Common myeloid progenitor, CD34-positive (primary cell): ENCODE measurements at places on chromosomes 13 and 19.

GRCh38 chr13:29901710-29902631 is 51.6 kb upstream of the UBL3 start:
- peak; percentile 14 for DNase-seq

DNA sequence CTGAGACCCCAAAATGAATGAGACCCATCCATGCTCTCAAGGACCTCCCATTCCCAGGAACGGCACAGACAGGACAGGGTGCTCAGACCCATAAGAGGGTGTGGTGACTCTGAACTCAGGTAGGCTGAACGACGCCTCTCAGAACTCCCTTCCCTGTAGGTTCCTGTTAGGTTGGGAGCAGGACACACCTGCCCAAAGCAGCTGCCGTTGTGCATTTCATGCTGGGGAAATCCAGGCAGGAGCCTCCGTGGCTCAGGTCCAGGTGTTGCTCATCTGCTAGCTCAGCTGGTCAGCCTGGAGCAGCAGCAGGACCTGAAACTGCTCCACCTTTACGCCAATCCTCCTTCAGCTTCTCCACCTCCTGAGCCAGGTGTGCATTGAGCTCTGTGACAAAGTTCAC is 19.1 kb upstream of the TEX101 start:
- no peak for DNase-seq

GRCh38 chr13:100899720-100900316 is 225.2 kb upstream of the TMTC4 start:
- no peak for DNase-seq

GRCh38 chr13:48892688-48893075 is 83.0 kb upstream of the FNDC3A start:
- DNase-seq: no peak

DNA sequence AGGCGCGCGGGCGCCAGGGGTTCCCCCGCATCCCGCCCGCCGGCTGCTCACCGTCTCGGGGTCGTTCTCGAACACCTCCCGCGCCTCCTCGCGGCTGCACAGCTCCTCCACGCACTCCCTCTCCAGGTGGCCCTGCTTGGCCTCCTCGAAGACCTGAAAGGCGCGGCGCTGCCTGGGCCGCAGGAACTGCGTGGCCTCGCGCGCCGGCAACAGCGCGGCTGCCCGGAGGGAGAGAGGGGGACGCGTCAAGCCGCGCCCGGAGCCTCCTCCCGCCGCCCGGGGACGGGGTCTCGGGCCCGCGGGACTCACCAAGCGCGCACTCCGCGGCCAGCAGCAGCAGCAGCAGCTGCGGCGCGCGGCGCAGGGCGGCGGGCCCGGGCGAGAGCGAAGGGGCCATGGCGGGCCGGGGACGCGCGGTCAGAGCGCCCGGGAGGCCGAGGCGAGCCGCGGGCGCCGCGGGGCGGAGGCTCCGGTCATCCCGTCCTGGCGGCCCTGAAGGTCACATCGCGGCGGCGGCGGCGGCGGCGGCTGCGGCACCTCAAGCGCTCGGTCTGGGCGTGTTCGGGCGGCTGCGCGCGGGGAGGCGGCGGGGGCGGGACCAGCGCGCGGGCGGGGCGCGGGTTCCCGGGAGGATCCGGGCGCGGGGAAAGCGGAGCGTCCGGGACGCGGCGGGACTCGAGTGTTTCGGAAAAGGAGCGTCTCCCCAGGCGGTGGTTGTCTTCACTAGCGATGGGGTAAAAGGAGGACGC is at the start of gene GAS6:
Gene GAS6 (minus strand): TSS at position 553 of the 749 bp plus-strand sequence. CDS start 156 bp downstream, at position 397.
- peak; percentile 48 for DNase-seq

DNA sequence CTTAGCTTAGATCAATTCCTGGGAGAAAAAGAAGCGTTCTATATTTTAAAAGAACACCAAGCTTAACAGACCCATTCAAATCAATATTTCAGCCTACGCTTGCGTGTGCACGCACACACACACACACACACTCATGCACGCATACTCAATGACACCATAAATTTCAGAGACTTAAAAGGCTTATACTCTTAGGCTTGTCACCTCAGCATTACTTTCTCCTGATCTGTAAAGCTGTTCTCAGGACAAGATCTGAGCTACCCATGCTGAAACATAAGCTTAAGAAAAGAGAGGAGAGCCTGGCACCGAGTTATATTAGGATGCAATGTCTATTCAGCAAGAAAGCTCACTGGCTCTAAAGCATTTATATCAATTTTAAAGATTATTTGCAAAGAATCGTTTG is 368.5 kb downstream of the FGF14 start:
- DNase-seq: no peak

GRCh38 chr13:102830646-102831045 is 15.2 kb upstream of the ERCC5 start:
- DNase-seq: no peak

DNA sequence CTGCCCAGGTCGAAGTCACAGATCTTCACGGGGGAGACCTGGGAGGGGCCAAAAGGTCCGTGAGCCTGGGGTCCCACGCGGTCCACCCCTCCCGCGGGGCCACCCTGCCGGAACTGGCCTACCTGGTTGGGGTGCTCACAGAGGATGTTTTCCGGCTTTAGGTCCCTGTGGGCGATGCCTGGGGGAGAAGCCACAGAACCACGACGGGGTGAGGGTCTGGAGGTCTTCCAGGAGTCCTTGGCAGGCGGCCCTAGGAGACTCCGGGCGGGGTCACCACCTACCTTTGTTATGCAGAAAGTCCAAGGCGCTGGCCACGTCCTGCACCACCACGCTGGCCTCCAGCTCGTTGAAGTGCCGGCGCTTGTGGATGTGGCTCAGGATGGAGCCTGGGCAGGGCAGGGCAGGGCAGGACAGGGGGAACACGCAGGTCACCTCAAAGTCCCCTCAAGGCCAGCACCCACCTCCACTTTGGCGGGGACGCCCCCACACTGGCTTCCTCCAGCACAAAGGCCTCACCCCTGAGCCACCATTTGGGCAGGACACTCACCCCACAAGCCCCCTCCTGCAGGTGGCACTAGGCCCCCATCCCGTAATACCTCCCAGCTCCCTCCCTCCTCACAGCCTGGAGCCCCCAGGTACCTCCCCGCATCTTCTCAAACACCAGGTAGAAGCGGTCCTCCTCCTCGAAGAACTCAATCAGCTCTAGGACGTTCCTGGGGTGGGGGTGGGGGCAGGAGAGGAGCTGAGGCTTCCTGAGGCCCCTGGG is 8.4 kb downstream of the MKNK2 start:
- no peak for DNase-seq

- DNase-seq: no peak
Measured at GRCh38 chr19:12638611-12639182, 27.8 kb downstream of the MAN2B1 start.

- no peak for DNase-seq
Measured at GRCh38 chr13:73702419-73703071, 431.7 kb downstream of the KLF12 start.

- peak; percentile 52 for DNase-seq
Measured at GRCh38 chr19:39110263-39110967, 15.2 kb upstream of the PAK4 start.

DNA sequence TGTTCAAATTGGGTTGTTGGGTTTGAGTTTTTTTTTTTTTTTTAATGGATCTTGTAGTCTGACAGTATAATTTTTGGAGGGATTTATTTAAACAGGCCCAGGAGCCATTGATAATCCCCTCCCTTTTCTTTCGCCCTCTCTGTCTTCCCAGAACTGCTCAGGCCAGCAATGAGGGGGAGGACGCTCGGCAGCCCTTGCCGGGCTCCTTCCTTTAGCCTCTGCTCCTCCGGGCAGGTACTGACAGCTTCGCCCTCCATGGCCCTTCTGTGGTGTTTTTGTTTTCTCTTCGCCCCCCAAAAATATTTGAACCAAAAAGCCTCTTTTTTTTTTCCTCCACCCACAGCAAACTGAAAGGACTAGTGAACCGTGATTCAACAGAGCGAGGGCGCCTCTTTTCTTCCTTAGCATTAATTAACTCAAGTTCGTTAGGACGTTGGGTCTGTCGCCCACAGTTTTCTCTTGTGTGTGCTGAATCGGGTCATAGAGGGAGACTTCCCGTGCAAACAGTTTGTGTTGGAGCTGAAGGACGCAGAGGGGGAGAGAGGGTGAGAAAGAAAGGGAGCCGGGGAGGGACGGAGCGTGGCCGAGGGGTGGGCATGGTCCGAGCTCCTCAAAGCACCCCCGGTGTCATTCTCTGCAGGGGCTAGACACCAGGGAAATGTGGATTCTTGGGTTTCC is 21.5 kb downstream of the NFIX start:
- DNase-seq: no peak

DNA sequence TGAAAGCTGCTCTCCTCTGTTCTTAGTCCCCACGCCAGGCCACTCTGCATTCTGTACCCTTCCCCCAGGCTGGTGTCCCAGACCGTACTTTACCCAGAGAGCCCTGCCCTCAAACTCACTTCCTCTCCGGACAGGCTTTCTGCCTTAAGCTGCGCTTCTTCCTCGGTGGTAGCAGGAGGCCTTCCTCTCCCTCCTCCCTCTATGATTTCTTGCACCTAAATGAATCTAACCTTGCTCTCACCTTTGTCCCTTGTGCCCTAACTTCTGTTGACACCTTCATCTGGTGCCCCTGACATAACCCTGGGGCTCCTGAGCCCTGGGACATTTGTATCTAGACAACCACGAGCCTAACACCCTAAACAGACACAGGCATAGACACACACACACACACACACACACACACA is 29.6 kb upstream of the CEACAM21 start:
- no peak for DNase-seq

GRCh38 chr13:114077933-114078325 is 54.5 kb downstream of the RASA3 start:
- no peak for DNase-seq

DNA sequence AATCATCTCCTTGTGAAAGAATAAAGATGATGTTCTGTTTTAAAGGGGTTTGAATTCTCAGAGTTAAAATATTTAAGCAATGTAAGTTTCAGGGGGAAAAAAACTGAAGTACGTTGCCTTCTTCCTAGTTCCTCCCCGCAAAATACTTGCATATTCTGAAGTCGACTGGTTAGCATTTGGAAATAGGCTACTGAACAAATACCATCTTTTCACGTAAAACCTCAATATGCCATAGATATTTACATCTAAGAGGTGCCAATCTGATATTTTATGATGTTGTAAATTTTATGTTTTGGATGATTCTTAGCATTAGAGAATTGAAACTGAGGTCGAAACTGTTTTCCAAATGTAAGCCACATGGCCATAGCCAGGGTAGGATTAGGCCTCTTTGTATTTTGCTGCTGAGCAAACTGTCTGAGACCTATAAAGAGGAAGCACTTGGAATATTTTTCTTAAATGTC is 138.3 kb downstream of the FLT1 start:
- peak; percentile 18 for DNase-seq

GRCh38 chr13:35704331-35704730 is 227.8 kb upstream of the MAB21L1 start:
- no peak for DNase-seq

- DNase-seq: no peak
Measured at GRCh38 chr19:51341066-51341465, 873 bp downstream of the VSIG10L start.

- no peak for DNase-seq
Measured at GRCh38 chr19:57071444-57071843, 48.3 kb upstream of the USP29 start.

GRCh38 chr13:29081036-29081435 is 260.9 kb downstream of the MTUS2 start:
- peak; percentile 11 for DNase-seq

DNA sequence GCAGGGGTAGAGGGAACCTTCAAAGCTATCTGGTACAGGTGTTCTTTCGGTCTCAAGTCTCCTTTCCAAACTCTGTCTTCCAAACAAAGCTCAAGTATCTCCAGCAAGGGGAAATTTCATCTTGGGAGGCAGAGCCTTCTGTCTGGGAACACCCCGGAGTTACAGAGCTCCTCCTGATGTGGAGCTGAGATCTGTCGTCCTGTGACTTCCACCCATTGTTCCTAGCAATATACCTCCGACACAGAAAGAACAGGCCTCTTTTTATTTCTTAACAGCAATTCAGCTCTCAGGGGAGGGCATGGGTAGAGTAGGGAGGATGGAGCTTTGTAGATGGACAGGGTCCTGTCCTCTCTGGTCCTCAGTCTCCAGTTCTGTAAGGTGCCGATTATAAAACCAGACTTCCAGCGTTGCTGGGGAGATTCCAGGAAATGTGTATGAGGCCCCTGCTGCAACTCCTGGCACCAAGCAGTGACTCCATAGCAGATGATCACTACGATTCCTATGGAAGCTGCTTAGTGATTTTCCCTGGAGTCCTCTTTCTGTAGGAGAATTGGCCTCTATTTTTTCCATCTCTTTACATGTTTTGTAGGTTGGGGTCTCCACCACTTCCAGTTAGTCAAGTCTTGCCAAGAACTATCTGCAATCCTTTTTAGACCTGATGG is 56.0 kb upstream of the ARGLU1 start:
- no peak for DNase-seq

GRCh38 chr19:2234996-2235380 is 1.1 kb downstream of the PLEKHJ1 start:
- DNase-seq: no peak

DNA sequence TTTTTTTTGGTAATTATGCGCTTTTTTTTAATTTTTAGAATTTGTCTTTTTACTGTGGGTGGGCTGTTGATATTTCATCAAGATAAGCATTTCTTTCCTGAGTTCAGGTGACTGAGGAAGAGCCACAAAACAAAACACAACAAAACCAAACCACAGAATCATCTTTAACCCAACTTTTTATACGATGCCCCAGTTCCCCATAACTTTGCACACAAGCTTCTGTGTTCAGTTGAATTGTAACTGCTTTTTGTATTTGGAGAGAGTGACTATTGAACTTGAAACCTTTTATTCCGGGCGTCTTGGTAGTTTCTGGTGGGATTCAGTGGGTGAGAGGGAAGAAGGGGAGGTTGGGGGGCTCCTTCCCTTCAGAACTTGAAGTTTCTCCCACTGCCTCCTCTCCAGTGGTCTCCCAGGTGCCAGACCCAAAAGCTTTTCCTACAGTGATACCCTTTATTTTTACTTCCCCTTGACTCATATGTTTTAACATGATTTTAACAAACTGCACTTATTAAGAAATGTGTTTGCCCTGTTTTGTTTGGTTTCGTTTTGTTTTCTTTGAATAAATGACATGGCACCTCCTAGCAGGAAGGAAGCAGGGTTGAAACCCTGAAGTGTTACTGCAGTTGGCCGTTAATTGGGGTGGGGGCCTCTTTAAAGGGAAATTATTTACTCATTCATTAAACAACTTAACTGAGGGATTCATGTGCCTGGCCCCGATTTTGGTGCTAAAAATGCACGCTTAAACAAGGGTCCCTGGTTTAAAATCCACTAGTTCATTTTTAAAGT is 2.7 kb upstream of the CCDC97 start:
- DNase-seq: no peak

- no peak for DNase-seq
Measured at GRCh38 chr13:27300941-27301586, 30.4 kb downstream of the RASL11A start.

DNA sequence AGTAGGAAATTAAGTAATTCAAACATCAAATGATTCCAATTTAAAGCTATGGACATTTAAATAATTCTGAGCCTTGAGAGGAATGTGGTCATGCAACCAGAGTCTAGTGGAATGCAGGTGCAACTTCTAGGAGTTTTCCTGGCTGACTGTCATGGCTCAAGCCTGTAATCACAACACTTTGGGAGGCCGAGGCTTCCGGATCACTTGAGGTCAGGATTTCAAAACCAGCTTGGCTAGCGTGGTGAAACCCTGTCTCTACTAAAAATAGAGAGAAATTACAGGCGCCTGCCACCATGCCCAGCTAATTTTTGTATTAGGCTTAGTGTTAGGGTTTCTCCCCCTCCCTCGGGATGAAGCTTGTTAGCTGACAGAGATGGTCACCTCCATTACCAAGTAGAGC is 6.4 kb downstream of the ZNF808 start:
- DNase-seq: no peak

- no peak for DNase-seq
Measured at GRCh38 chr13:23654111-23655110, 84.2 kb downstream of the TNFRSF19 start.
